ENCODE measurements at places on chromosomes 12 and 14.

DNA sequence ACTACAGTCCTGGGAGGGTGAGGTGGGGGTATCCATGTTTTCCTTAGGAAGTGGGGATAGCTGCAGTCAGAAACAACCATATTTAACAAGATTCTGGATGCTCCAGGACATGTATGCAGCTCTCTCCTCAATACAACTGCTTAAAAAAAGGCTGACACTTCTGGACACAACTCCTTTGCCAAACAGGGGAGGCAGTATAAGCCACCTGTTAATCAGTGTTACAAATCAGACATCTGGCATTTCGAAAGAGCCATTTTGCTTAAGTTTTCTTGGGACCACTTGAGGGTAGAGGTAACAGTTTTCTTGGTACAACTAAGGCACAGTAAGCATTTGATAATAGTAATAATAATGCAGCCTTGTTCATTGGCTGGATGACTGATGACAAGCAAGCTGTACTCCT is 47.1 kb downstream of the RPGRIP1 start:
- DNase-seq = no peak

DNA sequence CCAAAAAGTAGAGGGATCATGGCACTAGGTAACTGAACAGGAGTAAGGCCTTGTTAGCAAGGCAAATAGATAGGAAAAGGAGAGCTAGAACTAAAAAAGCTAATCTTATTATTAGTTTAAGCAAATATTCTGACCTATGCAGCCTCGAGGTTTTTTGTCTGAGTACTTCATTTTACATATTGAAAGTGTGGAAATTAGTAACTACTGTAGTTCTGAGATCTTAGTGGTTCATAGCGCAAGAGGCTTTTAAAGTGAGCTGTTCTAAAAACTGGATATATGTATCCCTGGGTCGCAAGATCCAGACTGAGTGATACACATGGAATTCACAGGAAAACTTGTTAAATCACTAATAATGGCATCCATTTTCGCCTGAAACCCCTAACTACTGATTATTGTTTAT is 411.0 kb upstream of the SOX5 start:
- no peak for DNase-seq

GRCh38 chr12:87439990-87440827 is 589.0 kb downstream of the C12orf50 start:
- no peak for DNase-seq

DNA sequence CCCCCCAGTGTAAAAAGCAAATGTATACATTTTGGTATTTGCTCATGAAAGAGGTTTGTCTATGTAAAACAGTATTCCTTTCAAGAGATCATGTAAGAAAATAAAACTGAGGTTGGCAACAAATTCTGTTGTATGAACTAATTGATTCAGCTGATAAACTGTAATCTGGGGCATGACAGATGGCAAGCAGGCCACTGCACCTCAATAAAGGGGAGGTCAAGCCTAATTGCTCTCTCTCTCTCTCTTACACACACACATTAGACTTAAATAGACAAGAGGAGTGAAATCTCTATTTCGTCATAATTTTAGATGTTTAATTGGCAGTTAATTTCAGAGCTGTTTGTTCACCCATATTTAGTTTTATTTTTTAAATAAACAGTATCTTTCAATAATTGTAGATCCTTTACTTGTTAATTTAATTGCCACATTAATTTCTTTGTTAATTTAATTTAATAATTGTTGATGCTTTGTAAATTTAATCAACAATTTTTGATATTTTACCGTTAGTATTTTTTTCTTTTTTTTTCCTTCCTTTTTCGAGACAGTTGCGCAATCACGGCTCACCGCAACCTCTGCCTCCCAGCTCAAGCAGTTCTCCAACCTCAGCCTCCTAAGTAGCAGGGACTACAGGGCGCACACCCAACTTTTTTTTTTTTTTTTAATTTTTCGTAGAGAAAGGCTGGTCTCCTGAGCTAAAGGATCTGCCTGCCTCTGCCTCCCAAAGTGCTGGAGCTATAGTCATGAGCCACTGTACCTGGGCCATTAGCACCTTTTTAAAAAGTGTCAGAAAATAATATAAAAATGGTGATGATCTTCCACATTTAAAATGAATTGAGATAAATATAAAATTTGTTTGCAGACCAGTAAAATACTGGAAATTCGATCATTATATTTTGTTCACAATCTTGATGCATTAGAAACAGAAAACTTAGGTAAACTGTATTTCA is 577.7 kb downstream of the SLC16A7 start:
- DNase-seq = no peak

- no peak for DNase-seq
Measured at GRCh38 chr14:33569821-33570687, 380.8 kb downstream of the EGLN3 start.

DNA sequence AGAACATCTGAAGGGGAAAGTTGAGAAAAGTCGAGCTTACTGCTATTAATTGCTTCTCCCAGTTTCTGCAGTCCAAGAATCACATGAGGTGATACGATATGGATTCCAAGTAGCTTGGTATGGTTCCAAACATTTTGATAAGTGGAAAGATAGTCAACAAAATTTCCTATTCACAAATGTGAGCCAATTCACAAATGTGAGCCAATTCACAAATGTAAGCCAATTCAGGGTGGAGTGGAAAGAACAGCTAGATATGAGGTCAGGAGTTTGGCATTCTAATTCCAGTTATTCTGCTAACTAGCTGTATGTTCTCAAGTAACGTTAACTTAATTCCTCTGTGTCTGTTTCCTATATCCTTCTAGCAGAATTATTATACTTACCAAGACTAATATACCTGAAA is 37.6 kb upstream of the DHRS4 start:
- no peak for DNase-seq

GRCh38 chr14:63544591-63545299 is 1.6 kb upstream of the PPP2R5E start:
- DNase-seq = no peak

DNA sequence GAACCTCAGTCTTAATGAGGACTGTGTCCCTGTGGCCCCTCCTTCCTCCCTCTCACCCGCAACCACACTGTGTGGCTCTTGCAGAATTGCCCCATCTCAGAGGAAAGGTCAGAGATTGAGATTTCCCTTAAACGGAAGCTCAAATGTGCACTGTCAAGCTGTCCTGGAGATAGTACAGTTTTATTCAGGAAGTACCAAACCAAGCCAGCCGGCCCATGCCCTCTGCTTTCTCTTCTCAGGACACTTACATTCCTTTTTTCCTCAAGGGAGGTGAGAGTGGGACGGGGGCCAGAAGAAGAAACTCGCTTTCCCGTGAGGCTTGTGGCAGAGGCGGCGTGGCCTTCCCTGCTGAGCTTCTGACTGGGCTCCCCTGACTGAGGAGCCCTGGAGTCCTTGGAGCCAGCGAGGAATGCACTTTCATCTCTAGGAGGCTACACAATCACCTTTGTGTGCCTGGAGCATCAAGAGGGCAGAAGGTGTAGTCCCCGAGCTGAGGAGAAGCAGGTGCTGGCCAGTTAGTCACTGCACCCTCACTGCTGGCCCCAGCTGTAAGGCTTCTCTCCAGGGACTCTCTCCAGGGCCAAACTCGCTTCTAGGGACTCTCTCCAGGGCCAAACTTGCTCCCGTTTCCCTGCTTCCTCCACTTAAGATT is 24.1 kb upstream of the ATP2A2 start:
- DNase-seq = no peak

- DNase-seq = no peak
Measured at GRCh38 chr14:100679707-100680438, 46.8 kb upstream of the DLK1 start.

DNA sequence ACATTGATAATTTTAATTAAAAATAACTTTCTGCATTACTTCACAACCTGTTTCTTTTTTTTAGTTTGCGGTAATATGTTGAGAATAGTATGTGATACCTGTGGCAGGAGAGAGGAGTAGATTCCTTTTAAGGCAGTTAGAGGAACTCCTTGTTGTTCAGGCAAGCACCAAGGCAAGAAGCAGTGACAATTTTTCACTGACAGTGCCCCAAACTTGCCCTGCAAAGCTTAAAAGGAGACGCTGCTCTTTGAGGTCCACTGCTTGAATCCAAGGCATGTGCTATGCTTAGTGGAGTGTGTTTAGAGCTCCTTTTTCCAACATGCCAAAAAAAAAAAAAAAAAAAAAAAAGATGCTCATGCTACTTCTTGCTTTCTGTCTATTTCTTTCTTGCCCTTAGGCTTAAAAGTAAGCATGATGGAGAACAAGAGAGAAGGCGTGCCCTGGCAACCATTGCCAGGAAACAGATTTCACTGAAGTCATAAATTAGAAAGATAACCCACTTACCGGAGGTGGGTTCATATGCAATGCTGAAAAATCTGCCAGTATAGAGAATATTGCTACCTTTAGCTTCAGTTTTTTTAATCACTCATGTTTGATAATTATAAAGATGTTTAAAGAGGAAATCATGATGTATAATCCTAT is 58.3 kb upstream of the DYRK2 start:
- DNase-seq = no peak

DNA sequence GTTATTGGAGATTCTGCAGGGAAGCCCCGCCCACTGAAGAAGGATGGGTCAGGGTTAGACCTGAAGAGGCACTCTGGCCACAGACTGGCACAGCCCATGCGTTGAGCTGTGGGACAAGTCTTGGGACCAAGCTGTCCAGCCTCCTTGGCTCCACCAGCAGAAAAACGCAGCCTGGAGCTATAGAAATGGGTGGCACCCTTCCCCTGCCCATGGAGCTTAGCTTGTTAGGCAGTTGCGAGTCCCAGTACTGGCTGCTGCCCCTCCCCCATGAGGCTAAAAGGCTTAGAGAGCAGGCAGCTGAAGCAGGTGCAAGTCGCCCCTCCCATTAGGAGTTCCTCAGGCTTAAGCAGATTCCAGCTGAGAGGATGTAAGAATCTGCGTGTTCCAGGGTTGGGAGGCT is 1124.0 kb upstream of the TMEM132C start:
- no peak for DNase-seq

- no peak for DNase-seq
Measured at GRCh38 chr14:93984987-93985410, 8.6 kb upstream of the ASB2 start.

GRCh38 chr14:50110323-50111037 is 5.9 kb downstream of the VCPKMT start:
- no peak for DNase-seq

GRCh38 chr12:1851151-1851701 is 30.9 kb downstream of the LRTM2 start:
- DNase-seq = no peak

DNA sequence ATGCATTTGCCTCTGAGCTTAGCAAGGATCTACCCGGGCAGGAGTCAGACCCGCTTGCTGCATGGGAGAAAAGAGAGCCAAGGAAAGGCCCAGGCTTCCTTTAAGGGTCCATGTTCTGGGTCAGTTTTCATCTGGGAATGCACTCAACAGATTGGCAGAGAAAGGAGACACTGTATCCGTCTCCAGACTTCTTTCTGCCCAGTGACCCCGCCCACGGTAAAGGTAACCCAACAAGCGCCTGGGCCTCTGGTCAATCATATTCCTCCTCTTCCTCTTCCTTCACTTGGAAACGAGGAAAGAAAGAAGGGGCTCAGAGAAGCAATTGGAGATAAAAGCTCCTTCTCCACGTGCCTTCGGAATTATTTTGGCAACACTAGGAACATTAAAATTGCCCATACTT is 27.1 kb upstream of the TCP11L2 start:
- no peak for DNase-seq

DNA sequence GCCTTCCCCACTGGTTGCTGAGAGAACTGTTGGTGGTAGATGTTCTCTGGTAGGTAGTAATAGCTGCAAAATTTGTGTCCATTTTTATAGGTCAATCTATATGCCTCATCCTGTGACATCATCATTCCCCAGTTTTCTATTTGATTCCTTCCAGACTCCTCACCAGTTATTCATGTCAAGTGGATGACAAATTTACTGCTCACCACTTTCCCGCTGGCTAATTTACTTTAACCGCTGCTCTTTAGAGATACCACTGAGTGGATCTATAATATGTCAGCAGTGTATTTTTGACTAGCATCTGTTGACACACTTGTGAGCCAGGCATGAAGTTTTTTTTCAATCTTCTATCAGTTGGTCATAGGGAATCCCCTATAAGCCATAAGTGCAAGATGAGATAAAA is 24.6 kb downstream of the GPR65 start:
- no peak for DNase-seq

- no peak for DNase-seq
Measured at GRCh38 chr12:92764831-92765230, 62.0 kb downstream of the PLEKHG7 start.

GRCh38 chr14:65206448-65207096 is 104.3 kb upstream of the MAX start:
- DNase-seq = no peak

Data from activated naive CD8-positive, alpha-beta T cell treated with anti-CD3 and anti-CD28 coated beads, Interleukin-2, amount 50 U/mL, for 16 hours (primary cell).